Choroid plexus epithelial cell (primary cell): ENCODE measurements at places on chromosomes 7 and 10.
A peak's percentile ranks its signal among the peaks of the same experiment; 100 is the strongest.

GRCh38 chr10:122221958-122222357 is 49.1 kb upstream of the BTBD16 start:
- no peak for DNase-seq

DNA sequence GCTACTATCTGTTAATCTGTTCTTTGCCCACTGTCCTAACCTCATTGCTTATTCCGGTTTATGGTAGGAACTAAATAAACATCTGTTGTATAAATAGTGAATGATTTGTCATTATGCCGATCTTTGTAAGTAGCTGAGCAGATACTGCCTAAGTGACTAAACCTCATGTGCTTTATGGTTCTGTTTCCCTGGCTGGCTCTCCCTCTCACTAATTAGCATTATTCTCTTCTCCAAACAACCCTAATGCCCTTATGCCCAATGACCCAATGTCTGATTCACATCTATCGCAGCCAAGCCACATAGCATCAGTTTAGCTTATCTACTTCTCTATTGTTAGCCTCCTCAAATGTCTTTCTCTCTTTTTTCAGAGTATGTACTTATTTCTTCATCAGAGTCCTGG is 462.3 kb upstream of the POT1 start:
- DNase-seq = peak; percentile 9

DNA sequence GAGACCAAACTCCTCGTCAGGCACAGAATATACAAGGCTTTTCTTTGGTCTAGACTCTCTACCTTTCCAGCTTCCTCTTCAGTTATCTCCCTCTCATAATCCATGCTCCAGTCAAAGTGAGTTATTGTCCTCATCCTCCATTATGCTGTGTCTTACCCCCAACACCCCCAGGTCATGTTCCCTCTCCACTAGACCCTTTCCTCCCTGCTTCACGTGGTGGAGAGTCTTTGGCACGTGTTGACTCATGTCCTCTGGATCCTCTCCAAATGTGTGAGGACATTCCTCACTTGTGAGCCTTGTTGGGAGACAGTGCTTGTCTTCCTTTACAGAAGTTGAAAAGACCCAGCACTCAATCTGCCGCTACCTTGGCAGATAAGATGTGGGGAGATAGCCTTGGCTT is 36.0 kb upstream of the DLD start:
- DNase-seq = peak; percentile 19

GRCh38 chr10:18606051-18606695 is 45.2 kb downstream of the NSUN6 start:
- peak; percentile 59 for DNase-seq

GRCh38 chr10:91880310-91880709 is 29.0 kb downstream of the FGFBP3 start:
- no peak for DNase-seq
